IMR-90 (cell line): ENCODE measurements at places on chromosomes 13 and 19. TPM values are rescaled to one million over a fixed set of nuclear protein-coding genes. Genes with fewer than 3 reads are reported as not detected.

Gene F7
- under 0.01 TPM in 1 of 2 replicates, not detected in the other for total RNA-seq

Gene UPF3A
- 11.7 and 17.5 TPM in 2 replicates for total RNA-seq

Gene RAVER1
- 2.5 and 2.7 TPM in 2 replicates for total RNA-seq

Gene SRRM5
- not detected in 2 replicates for total RNA-seq

Gene SHISA2
- under 0.01 TPM in 1 of 2 replicates, not detected in the other for total RNA-seq

Gene PRR20C
- total RNA-seq, result not detected in 2 replicates

Gene PRTN3
- total RNA-seq, result not detected in 2 replicates

Gene ZNF208
- total RNA-seq, result not detected in 2 replicates

Gene ZNF729
- total RNA-seq, result not detected in 2 replicates

Gene FREM2
- total RNA-seq, result not detected in 2 replicates

Gene OLFM2
- 2.2 and 2.7 TPM in 2 replicates for total RNA-seq

Gene SCGB2B2
- not detected in 2 replicates for total RNA-seq

Gene C19orf44
- 1.4 and 1.7 TPM in 2 replicates for total RNA-seq

Gene PSG11
- total RNA-seq, result 0.18 and 0.28 TPM in 2 replicates

Gene SLITRK1
- total RNA-seq, result under 0.01 TPM in 2 replicates

Gene LGALS14
- not detected in 2 replicates for total RNA-seq

Gene PSG7
- under 0.01 and 0.28 TPM in 2 replicates for total RNA-seq

Gene F2RL3
- total RNA-seq, result not detected in 2 replicates

Gene KASH5
- not detected in 2 replicates for total RNA-seq

Gene CD70
- not detected in 2 replicates for total RNA-seq

Gene CGB8
- total RNA-seq, result not detected in 2 replicates

Gene NTF4
- total RNA-seq, result 0.18 TPM in 1 of 2 replicates, not detected in the other

Gene LGALS16
- not detected in 2 replicates for total RNA-seq

Gene CRX
- not detected in 2 replicates for total RNA-seq

Gene ACP7
- total RNA-seq, result not detected in 2 replicates

Gene VAV1
- total RNA-seq, result not detected in 2 replicates

Gene KIR2DL1
- total RNA-seq, result not detected in 2 replicates

Gene ZNF577
- 2.9 and 4.4 TPM in 2 replicates for total RNA-seq

Gene APOC4
- not detected in 2 replicates for total RNA-seq

Gene ZNF559
- total RNA-seq, result 8.8 and 9.4 TPM in 2 replicates

Gene RASIP1
- total RNA-seq, result under 0.01 and 0.18 TPM in 2 replicates

Gene ASPDH
- total RNA-seq, result not detected in 2 replicates

Gene ZNF682
- 2.2 and 4.8 TPM in 2 replicates for total RNA-seq

Gene U2AF2
- 96.1 and 120 TPM in 2 replicates for total RNA-seq

Gene CLEC11A
- total RNA-seq, result 17.0 and 19.2 TPM in 2 replicates

Gene NUDT15
- 13.1 and 26.7 TPM in 2 replicates for total RNA-seq

Gene ZNF613
- 7.8 and 10.4 TPM in 2 replicates for total RNA-seq

Gene CD209
- total RNA-seq, result not detected in 2 replicates

Gene GJB2
- under 0.01 TPM in 2 replicates for total RNA-seq

Gene MADCAM1
- not detected in 2 replicates for total RNA-seq

Gene PRR36
- not detected in 2 replicates for total RNA-seq

Gene ARHGAP33
- 0.28 and 0.72 TPM in 2 replicates for total RNA-seq

Gene TNFRSF19
- 18.6 and 21.9 TPM in 2 replicates for total RNA-seq

Gene CYSLTR2
- not detected in 2 replicates for total RNA-seq

Gene LYL1
- total RNA-seq, result 0.28 and 0.36 TPM in 2 replicates

Gene ZNF565
- 6.4 and 7.5 TPM in 2 replicates for total RNA-seq
